ENCODE measurements at places on chromosomes 12 and 14.
A peak's percentile ranks its signal among the peaks of the same experiment; 100 is the strongest.

- peak; percentile 66 for DNase-seq
Measured at GRCh38 chr14:32469388-32470160, 140.5 kb downstream of the AKAP6 start.

- no peak for DNase-seq
Measured at GRCh38 chr12:100877776-100878175, 83.2 kb downstream of the ANO4 start.

- DNase-seq = no peak
Measured at GRCh38 chr12:131732-132495, 65.3 kb downstream of the IQSEC3 start.

GRCh38 chr12:90250766-90251165, 542.1 kb upstream of the ATP2B1 start:
- no peak for DNase-seq

DNA sequence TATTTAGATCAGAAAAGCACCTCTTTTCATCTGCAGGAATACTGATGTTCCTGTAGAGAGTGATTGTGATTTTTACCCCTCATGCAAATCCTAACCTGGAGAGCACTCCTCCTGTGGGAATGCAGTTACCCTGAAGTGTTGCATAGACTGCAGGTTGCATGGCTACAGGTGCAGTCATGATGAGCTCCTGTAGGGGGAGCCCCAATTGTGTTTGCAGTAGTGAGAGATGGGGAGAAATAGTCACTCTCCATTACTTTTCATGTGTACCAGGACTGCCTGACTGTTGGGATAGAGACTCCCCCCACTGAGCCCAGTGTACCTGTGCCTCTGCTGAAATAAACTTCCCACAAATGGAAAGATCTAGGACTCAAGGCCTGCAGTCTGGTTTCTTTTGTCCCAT, 1086.5 kb downstream of the SLC6A15 start:
- DNase-seq = peak; percentile 1

DNA sequence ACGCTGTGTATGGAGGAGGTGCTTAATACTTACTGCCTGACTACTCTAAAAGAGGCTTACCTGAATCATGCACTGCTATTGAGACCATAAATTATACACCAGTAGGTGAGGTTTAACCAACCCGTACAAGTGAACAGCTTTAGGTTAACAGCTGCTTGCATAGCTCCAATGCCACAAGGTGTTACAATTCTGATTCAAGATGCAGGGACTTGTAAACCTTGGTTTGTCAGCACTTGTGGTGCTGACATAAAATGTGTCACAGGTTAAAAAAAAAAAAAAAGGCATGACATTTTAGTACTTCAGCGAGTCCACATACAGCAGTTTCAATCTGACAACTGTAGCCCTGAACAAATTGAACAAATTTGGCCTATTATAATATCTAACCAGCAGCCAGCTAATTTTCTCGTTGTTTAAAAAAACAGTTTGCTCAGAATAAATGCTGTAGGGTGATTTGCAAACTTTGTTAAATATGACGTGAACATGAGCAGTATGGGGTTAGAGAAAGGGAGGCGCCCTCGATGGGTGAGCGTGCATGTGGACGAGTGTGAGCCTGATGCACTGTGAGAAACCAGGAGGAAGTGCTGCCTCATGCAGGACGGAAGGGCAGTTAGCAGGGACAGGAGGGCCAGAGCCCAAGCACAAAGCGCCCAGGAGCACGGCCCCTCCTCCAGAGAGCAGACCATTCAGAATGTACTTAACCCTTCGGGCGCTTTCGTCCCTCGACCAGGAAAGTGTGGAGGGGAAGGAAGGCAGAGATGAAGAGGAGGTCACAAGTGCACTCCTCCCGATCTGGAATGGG, 44.7 kb downstream of the TCHP start:
- no peak for DNase-seq

DNA sequence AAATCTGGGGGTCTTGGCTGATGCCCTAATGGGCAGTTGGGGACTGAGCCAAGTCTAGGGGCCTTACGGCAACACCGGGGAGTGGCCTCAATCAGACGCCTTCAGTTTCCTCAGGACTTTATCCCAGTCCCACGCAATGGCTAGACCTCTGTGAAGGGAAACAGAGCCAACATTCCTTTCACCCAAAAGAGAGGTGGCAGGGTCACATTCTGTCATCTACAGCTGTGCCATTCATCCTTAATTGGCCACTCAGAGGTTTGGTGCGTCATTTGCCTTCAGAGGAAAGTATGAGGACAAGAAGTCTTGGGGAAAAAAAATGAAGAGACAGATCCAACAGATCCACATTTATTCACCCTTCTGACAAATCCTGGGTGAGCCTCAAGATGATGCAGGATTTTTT, 166.9 kb upstream of the AVPR1A start:
- DNase-seq = no peak

- DNase-seq = no peak
Measured at GRCh38 chr12:105220929-105221290, 15.1 kb downstream of the APPL2 start.

GRCh38 chr12:54191550-54192022, 2.8 kb upstream of the SMUG1 start:
- peak; percentile 92 for DNase-seq

- DNase-seq = no peak
Measured at GRCh38 chr14:103510724-103511693, 11.6 kb downstream of the CKB start.

- DNase-seq = no peak
Measured at GRCh38 chr14:38138473-38139138, 69.1 kb upstream of the SSTR1 start.

DNA sequence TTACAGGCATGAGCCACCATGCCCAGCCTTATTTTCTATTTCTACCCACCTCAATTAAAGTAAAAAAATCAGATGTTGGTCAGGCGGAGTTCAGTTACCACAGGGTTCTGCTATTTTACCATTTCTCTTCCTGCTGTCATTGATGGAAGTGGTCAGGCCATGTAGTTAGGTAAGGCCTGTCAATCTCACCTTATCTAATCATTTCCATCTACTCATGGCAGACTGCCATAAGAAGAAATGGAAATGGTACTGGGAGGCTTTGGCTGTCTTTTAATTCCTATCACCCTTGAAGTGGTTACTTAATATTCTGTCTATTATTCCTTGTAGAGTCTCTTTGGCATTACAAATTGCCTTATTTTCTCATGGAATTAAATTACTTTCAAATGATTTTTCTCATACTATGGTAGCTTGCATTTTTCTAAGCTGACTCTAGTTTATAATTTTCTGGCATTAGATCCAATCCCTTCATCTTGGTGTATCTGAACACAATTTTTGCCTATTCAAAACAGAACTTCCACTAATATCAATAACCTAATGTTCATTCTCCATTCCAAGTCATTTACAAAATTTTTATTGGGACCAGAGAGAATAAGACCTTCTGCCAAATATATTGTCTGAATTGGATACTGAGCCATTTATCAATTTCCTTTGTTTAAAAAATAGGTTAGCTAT, 198.7 kb downstream of the DACT1 start:
- no peak for DNase-seq

DNA sequence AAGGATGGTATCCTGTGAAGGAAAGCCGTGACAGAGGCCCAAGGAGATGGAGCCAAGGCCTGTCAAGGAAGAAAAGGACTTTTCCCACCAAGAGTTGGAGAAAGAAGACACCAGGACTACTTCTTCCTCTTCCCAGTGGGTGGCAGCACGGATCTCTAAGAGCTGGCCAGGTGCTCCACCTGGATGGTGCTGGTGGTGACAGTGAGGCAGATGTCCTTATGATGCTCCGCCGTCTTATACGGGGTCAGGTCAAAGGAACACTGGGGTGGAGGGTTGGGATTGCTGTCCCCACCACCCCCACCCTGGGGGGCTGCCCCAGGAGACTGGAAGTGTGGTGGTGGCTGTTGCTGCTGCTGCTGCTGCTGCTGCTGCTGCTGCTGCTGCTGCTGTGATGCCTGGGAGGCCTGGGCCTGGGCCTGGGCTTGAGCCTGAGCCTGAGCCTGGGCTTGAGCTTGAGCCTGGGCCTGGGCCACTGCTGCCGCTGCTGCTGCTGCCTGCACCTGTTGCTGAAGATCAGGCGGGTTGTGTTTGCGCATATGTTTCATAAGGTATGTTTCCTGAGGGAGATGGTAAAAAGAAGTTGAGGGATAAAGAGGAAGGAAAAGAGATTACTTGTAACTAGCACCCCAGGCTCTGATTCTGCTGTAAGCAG, 4.8 kb upstream of the ING4 start:
- DNase-seq = no peak
